ENCODE measurements at places on chromosomes 7 and 10.

- DNase-seq: no peak
These were observed 138.2 kb downstream of the USP6NL start for GRCh38 chr10:11473128-11473760.

- DNase-seq: no peak
These were observed 148.8 kb upstream of the NRP1 start for GRCh38 chr10:33483124-33483815.

- no peak for DNase-seq
These were observed 898.1 kb downstream of the XPNPEP1 start for GRCh38 chr10:109025172-109025571.

DNA sequence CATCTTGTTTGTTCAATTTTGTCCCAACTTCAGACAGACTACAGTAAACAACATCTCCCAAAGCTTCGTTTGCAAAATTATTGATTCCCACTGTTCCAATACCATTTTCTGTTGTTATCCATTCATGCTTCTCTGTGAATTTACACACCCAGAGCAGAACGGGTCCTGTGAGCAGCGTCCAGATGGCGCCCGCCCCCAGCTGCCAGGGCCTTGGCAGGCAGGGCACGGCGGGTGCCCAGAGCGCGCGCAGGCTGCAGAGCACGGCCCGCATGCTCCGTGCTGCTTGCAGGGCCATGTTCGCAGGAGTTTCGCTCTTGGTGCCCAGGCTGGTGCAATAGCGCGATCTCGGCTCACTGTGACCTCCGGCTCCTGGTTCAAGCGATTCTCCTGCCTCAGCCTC is 32.5 kb upstream of the SEPTIN7 start:
- no peak for DNase-seq

GRCh38 chr7:92698237-92698841 is 108.1 kb upstream of the FAM133B start:
- peak; percentile 81 for DNase-seq

GRCh38 chr7:130479716-130480400 is 12.0 kb upstream of the MEST start:
- DNase-seq: no peak

GRCh38 chr10:75233444-75234016 is 2.2 kb downstream of the COMTD1 start:
- no peak for DNase-seq

GRCh38 chr10:95374597-95375209 is 83.9 kb upstream of the PDLIM1 start:
- no peak for DNase-seq

- DNase-seq: no peak
These were observed 63.3 kb upstream of the PAPSS2 start for GRCh38 chr10:87596351-87596750.

- no peak for DNase-seq
These were observed 104.7 kb downstream of the SEPTIN7 start for GRCh38 chr7:35905555-35905954.

- DNase-seq: no peak
These were observed 88.2 kb downstream of the NSUN6 start for GRCh38 chr10:18563003-18563726.

GRCh38 chr10:101967713-101968112 is 88.3 kb downstream of the ARMH3 start:
- no peak for DNase-seq

- DNase-seq: no peak
These were observed 45.5 kb upstream of the PRSS1 start for GRCh38 chr7:142703655-142704305.

GRCh38 chr7:121020249-121020988 is 31.9 kb downstream of the CPED1 start:
- DNase-seq: no peak

DNA sequence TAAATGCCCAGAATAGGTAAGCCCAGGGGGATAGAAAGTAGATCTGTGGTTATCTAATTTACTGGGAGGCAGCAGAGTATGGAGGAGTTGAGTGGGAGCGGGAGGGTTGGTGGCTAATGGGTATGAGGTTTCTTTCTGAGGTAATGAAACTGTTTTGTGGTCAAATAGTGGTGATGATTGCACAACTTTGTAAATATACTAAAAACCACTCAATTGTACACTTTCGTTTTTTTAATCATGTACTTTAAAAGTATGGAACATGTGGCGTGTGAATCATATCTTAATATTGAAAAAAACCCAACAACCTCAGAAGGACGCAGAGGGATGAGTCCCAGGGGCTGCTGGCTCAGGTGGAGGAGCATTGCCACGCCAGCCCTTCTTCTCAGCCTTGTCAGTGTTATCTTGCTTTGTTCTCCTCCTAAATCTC is 118.1 kb downstream of the WDR11 start:
- no peak for DNase-seq

DNA sequence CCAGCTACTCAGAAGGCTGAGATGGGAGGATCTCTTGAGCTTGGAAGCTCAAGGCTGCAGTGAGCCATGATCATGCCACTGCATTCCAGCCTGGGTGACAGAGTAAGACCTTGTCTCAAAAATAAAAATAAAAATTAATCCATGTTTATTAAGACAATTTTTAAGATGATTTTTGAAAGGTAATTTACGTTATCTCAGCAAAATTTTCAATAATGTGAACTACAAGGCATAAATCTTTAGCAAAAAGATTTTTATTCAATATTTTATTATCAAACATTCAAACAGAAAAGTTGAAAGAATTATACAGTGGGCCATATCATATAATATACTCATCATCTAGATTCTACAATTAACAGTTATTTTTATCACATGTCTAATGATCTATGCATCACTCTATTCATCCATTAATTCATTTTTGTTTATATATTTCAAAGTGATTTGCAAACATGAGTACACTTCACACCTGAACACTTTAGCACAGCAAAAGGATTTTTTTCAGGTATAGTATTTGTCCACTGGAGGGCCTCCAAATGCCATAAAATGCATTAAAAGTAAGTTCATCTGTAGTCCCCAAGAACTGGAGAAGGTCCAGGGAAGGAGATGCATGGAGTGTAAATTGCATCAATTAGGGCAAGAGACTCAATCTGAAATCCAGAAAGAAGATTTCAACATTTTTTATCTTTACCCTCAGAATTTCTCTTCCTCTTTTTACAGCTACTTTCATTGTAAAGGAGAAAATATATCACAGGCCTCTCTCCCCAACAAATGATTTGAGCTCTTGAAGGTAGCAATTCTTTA is 38.6 kb upstream of the RSBN1L start:
- DNase-seq: no peak

DNA sequence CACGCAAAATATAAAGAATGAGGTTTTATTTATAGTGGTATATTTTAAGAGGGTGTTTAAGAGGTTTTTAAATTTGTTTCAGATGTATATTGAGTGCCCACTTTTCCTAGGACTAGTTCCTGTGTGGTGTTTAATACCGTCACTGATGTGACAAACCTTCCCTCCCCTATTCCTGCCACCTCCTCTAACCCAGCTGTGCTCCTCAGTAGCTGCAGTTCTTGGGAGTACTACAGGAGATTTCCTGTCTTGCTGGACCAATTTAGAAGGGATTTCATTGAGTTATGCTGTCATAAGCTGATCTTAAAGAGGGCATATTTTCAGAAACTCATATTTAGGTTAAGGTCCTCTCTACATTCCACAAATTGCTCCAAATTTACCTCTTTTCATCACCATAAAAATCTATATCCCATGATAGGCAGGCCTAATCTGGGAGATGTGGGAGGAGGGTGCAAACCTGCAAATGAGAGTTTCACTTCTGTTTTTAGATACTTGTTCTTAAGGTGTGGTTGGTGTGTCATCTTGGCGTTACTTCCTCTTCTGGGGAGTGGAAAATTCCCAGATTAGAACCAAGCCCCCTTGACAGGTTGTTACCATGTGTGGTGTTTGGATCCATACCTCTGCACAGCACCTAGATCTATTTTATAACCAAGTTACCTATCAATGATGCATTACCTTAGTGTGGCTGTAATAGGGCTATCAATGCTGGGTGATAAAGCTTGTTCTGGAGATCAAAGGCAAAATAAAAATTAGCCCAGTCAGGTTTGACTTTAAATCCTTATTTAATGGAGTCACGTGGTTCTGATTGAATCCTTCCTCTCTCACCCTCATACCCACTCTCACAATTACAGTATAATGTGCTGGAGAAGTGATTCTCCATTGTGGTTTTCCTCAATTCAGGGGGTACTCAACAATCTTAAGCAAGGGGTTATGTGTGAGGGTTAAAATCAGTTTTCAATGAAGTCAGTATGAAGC is 141.1 kb downstream of the CDK14 start:
- no peak for DNase-seq

DNA sequence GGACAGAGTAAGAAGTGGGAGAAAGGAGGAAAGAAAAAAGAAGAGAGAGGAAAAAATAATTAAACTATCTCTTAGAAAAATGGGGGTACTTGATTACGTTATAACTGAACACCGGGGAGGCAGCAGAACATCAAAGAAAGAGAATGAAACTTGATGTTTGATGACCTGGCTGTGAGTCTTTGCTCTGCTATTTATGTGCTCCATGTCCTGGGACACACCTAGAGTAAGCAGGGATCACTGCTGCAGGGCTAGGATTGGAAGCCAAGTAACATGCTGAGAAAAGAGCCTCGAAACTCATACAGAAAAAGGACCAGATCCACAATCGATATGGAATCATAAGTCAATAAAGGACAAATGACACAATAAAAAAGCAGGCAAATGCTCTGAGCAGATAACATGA is 56.7 kb upstream of the COL13A1 start:
- DNase-seq: no peak

DNA sequence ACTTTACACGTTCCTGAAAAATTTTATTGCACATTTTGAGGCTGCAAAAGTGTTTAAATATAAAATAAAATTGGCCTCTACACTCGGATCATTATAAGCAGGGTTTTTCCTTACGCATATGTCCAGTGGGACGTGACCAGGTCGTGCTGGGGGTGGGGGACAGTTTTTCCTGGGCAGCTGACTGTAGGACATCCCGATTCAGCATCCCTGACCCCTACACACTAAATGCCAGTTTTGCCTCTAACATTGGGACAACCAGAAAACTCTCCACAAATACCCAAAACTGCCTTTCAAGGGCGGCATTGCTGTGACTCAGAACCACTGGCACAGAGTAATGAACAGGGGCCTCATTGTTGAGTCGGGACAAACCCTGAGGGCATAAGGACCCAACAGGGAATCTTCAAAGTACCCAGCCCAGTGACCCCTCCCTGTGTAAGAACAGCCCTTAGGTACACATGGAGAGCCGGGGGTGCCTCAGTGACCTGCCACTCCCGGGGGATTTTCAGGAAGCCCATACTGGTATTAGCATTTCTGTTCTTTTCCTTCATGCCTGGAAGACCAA is 170.6 kb downstream of the ARHGAP21 start:
- no peak for DNase-seq

DNA sequence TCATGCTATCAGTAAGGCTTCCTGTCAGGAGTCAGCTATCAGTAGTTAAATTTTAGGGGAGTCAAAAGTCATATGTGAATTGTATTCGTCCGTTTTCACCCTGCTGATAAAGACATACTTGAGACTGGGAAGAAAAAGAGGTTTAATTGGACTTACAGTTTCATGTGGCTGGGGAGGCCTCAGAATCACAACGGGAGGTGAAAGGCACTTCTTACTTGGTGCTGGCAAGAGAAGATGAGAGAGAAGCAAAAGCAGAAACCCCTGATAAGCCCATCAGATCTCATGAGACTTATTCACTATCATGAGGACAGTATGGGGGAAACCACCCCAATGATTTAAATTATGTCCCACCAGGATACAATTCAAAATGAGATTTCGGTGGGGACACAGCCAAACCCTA is 47.1 kb downstream of the KLF6 start:
- no peak for DNase-seq

- DNase-seq: no peak
These were observed 568.1 kb upstream of the LRRN3 start for GRCh38 chr7:110522761-110523200.

- no peak for DNase-seq
These were observed 36.0 kb downstream of the CCNY start for GRCh38 chr10:35372329-35372728.

- DNase-seq: no peak
These were observed 79.7 kb downstream of the CTTNBP2 start for GRCh38 chr7:117793521-117793920.

- no peak for DNase-seq
These were observed 2.8 kb downstream of the EFCAB10 start for GRCh38 chr7:105578496-105578895.

- no peak for DNase-seq
These were observed 27.0 kb downstream of the CDK6 start for GRCh38 chr7:92809397-92809759.

GRCh38 chr10:116848032-116848943 is 1.0 kb upstream of the ENO4 start:
- no peak for DNase-seq

GRCh38 chr10:70234668-70235447 is 1.6 kb upstream of the PPA1 start:
- DNase-seq: peak; percentile 83

- peak; percentile 38 for DNase-seq
These were observed at the start of gene SYCE1 for GRCh38 chr10:133565441-133566294. Gene SYCE1, minus strand, starts transcription at chr10:133565583. Its CDS starts 54 bp downstream, at chr10:133565529.

DNA sequence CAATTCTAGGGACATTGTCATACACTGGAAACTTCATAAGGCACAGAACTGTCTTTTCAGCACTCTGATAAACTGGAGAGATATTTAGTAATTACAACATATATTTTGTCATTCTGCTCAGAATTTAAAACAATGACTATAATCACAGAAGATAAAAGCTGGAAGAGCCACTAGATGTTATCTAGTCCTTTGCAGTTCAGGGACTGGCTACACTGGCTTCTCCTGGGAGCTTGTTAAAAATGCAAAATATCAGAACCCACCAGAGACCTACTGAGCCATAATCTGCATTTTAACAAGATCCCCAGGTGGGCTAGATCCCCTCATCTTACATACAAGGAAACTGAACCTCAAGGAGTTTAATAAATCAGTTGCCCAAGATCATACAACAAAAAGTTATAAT is 32.3 kb downstream of the IDE start:
- no peak for DNase-seq

- no peak for DNase-seq
These were observed 98.5 kb downstream of the GRB10 start for GRCh38 chr7:50684011-50684712.

DNA sequence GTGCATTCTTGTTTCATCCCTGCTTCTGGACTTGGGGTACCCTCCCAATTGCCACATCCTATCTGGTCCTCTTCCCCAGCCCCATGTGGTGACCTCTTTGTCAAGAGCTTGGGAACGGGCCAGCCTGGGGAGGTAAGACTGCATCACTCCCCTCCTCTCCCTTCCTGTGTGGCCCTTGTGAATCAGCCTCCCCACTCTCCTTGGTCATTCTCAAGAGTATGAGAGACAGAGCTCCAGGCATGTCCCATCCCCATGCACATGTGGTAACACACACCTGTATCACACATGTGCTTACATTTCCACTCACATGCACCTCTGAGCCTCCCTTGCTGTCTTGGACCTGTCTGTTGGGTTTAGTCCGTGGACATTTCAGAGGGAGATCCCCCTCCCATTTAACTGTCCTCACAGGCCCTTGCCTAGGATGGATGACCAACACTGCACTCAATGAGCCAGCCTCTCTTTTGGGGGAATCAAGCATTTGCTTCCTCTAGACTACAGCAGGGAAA is 2.6 kb downstream of the MRPL43 start:
- no peak for DNase-seq

All from BJ (cell line).